ENCODE measurements at places on chromosomes 2 and 18. TPM values are rescaled to one million over a fixed set of nuclear protein-coding genes. Genes with fewer than 3 reads are reported as not detected.

The CDK15 gene
- total RNA-seq, result 3.6 TPM

The CFAP221 gene
- not detected for total RNA-seq

DNA sequence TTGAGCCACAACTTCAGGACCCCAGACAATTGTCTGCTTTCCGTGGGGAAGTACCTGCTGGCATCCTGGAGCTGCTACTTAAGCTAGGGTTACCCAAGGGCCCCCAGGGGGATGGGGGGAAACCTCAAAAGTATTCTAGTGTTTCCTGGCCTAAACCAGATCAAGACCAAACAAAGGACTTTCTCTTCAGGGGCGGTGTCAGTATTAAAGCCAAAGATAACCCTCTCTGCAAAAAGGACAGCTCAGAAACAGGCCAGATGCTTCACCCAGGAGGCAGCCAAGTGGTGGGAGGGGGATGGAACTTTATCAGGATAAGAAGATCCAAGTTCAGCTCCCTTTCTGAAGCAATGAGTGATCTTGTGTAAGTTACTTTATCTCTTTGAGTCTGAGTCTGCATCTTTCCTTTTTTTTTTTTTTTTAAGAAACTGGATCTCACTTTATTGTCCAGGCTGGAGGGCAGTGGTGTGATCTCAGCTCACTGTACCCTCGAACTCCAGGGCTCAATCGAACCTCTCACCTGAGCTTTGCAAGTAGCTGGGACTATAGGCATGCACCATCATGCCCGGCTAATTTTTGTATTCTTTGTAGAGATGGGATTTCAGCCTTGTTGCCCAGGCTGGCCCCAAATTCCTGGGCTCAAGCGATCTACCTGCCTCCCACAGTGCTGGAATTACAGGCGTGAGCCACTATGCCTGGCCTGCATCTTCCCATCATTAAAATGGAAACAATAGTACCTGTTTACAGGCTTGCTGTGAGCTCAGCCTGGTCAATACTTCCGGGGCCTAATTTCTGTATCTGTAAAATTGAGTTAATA is 151.8 kb upstream of the PTPRM start:
- DNase-seq, result no peak

GRCh38 chr2:58862244-58862643 is 621.1 kb upstream of the FANCL start:
- DNase-seq, result no peak

The MATN3 gene
- not detected for total RNA-seq

DNA sequence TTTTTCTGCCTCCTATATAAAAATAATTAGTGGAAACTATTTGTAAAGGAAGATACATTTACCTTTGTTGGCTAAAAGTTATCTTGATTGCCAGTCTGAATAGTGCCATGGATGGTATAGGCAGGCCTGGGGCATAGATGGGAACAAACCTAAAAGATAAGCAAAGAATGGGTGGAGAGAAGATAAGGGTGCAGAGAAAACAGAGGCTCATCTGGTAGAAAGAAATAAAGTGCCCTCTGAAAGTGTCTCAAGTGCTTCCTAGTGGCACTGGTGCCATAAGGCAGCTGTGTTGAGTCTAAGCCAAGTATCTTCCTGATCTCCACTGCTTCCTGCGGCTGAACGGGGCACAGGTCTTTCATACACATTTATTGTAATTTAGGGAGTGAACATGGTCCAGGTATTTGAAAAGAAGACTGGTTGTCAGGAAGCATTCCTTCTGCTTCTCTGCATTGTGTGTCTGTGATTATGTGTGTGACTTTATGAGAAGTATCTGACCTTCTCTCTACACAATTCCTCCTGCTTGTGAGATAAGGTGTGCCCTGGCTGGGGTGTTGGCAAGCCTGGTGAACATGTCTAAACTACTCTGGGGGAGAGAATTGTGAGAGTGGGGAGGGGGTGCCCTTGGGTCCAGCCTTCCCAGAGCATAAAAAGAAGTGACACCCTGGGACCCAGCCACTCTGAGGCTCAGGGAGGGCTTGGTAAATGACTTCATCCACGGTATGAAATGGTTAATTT is 280.5 kb downstream of the CAMKMT start:
- no peak for DNase-seq

- peak; percentile 87 for DNase-seq
Observed at GRCh38 chr2:222448748-222449181, 24.4 kb downstream of the SGPP2 start.

- no peak for DNase-seq
Observed at GRCh38 chr18:78865056-78865598, 114.5 kb upstream of the SALL3 start.

- peak; percentile 32 for DNase-seq
Observed at GRCh38 chr2:97761192-97761591, 47.8 kb downstream of the ZAP70 start.

The DNAJC5G gene
- not detected for total RNA-seq

DNA sequence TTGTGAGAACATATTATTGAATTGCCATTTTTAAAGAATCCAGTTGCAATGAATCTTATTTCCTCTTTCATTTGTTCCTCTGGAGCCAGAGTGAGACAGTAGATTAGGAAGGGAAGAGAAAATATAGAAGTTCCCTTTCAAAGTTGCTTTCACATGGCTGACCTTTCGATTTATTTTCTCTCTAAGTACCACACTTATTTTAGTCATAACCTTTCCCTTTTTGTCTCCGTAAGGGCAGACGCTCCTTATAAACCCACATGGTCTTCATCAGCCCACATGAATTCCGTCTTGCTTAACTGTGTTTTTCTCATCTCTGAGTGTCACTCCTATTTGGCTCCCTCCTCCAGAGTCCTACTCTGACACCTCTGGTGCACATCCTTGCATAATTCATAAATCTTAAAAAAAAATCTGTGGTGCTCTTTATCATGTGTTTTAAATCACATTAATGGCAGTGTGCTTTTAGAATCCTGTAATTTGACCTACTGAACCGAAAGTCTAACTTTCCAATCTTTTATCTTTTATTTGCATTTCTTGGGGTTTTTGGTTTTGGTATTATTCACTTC is 38.5 kb upstream of the ZNF396 start:
- DNase-seq, result no peak

DNA sequence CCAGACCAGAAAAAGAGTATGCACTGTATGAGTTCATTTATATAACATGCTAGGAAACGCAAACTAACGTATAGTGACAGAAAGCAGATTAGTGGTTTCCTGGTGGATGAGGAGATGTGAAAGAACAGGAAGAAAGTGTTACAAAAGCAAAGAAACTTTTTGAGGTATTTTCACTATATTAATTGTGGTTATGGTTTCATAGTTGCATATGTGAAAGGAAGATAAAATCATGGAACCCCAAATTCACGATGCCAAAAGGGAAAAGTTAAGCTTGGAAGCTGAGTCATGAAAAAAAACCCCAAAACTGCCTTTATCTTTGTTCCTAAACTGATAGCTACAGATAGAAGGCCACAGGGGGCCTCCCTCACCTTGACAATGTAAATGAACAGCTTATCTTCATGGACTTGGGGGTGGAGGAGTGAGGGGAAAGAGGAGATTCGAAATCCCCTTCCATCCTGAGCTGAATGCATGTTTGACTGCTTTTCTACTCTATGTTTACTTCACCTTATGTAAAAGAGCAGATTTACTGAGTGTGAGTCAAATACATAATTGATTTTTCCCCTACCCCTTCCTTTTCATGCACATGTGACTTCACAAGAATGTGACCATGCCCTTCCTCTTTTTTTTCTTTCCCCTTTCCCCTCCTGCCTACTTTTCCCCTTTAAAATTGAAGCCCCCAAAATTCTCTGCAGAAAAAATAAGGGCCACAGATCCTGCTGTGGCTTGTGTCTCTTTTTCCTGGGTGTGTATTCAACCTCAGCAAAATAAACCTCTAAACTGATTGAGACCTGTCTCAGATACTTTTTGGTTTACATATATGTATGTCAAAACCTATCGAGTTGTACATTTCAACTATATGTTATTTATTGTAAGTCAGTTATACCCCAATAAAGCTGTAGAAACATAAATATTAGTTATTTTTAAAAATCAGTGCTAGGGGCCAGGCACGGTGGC is 100.1 kb upstream of the TLK1 start:
- DNase-seq, result no peak

DNA sequence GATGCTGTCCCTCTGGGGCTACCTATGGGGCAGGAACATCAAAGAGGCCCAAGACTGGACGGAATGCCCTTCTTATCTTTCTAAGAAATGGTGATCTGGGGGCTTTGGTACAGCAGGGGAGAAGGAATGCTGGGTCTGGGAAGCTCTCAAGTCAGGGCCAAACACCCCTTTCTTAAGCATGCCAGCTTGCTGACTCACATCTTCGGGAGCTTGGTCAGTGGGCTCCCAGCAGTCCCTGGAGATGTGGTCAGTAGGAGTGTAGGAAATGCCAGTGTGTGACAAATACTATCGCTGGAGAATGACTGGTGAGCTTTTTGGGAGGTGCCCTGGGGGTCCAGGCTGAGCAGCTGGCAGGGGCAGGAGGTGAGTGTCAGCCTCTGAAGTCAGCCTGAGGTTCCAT is 105.0 kb upstream of the CDC42EP3 start:
- DNase-seq, result no peak

The CD8B2 gene
- total RNA-seq, result not detected

The KHK gene
- 18.2 TPM for total RNA-seq

- DNase-seq, result no peak
Observed at GRCh38 chr2:231807020-231807419, 20.8 kb downstream of the COPS7B start.

The GPAT2 gene
- total RNA-seq, result 13.6 TPM

The MDH1B gene
- total RNA-seq, result 0.92 TPM

DNA sequence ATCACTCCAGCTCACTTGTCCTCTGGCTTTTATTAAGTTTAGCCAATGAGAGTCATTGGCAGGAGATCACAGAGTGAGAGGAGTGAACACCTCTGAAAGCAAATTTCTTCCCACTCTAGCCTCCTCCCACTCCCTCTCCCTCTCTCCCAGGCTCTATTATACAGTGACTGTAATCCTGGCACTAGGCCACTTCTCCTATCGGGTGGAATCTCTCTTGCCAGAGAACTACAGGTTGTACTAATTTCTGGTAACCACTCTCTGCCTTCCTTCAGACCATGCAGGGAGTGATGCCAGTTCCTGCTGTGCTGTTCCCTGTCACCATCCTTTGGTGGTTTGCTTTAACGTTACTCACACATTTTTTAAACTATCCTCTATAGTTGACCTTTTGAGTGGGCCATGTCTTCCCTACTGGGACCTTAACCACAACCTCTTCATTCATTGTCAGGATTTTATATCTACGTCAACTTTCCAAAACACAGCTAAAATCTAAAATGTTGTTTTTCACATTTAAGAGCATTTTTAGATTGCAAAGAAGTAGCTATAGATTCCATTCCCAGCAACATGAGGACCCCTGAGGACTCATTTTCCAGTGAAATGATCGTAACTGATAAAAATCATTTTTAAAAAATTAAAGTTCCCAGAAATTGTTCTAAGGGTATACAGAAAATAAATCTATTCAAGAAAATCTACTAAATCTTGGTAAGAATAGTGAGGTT is 217.1 kb downstream of the MREG start:
- DNase-seq, result peak; percentile 54

The SCYGR4 gene
- not detected for total RNA-seq

The CRYGC gene
- total RNA-seq, result not detected

The ANKRD29 gene
- 1.2 TPM for total RNA-seq

- DNase-seq, result peak; percentile 77
Observed at GRCh38 chr2:240640939-240641338, 15.7 kb downstream of the GPR35 start.

GRCh38 chr2:112841295-112842044 is 4.9 kb upstream of the IL1B start:
- DNase-seq, result no peak

DNA sequence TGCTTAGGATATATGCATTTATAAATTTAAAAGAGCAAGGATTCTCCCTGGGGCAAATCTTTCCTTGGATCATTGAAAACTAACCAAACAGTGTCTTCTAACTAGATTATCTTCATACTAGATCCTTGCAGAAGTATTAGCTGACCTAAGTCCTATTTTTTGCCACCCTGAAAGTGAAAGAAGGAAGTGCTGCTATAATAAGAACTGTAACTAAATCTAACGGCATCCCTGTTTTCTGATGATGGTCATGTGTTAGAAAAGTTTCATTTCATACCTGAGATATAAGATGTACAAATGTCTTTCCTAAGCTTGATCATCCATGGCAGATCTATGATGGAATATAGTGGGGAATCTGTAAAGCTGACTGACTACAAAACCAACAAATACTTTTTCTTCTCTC is 102.7 kb downstream of the MAP2 start:
- peak; percentile 59 for DNase-seq

DNA sequence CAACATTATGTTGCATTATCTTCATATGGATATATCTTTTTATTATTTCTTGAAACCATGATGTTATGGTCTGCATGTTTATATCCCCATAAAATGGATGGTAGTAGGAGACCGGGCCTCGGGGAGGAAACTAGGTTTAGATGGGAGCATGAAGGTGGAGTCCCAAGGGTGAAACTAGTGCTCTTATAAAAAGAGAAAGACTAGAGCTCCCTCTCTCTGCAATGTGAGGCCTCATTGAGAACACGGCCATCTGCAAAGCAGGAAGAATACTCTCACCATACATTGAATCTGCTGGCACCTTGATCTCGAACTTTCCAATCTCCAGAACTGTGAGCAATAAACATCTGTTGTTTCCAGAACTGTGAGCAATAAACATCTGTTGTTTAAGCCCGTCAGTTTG is 64.0 kb downstream of the NXPH2 start:
- no peak for DNase-seq

Measured in stomach (tissue), 19 donors.